GM03348 (cell line): ENCODE measurements at places on chromosomes 16 and 17.

DNA sequence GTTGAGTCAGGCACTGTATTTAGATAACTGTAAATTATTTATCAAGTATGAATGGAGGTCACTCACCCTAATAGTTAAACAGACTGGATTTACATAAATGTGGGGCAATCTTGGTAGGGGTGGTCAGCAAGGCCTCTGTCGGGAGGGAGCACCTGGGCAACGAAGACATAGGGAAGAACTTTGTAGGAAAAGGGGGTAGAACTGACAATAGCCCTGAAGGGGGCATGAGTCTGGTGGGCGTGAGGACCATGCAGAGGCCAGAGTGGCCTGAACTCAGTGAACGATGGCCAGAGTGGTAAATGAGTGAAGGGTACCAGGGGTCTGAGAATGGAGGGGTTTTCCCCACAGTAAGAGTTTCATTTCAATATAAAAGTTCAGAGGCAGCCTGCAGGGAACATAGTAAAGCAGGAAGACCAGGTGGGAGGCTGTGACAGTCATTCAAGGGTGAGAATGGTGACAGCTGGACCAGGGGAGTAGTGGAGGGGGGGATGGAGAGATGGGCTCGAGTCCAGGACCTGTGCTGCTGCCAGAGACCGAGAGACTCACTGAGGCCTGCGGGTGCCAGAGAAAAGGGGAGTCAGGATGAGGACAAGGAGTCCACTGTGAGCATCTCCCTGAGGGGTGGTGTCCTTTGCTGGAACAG, 2.9 kb downstream of the C17orf67 start:
- no peak for DNase-seq

GRCh38 chr16:61823326-61823725, 212.9 kb downstream of the CDH8 start:
- DNase-seq: no peak

- DNase-seq: no peak
Observed at GRCh38 chr17:8828517-8828875, 29.3 kb upstream of the MFSD6L start.

- no peak for DNase-seq
Observed at GRCh38 chr16:9479008-9479407, 387.6 kb downstream of the HAPSTR1 start.

DNA sequence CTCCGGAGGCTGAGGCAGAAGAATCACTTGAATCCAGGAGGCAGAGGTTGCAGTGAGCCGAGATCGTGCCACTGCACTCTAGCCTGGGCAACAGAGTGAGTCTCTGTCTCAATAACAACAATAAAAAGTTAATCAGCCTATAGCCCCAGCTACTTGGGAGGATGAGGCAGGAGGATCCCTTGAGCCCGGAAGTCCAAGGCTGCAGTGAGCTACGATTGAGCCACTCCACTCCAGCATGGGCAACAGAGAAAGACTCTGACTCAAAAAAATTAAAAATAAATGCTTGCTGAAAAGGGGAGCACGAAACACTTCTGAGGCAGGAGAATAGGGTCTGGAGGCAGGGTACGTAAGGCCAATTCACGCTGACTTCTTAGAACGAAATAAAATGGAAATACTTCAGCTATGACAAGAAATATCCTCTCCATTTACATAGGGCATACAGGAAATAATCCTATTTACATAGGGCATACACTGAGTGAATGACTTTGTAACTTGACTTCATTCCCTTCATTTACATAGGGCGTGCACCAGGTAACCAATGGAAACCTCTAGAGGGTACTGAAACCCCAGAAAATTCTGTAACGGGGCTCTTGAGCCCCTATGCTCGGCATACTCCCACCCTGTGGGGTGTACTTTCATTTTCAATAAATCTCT, 3.2 kb upstream of the PRPSAP1 start:
- no peak for DNase-seq

DNA sequence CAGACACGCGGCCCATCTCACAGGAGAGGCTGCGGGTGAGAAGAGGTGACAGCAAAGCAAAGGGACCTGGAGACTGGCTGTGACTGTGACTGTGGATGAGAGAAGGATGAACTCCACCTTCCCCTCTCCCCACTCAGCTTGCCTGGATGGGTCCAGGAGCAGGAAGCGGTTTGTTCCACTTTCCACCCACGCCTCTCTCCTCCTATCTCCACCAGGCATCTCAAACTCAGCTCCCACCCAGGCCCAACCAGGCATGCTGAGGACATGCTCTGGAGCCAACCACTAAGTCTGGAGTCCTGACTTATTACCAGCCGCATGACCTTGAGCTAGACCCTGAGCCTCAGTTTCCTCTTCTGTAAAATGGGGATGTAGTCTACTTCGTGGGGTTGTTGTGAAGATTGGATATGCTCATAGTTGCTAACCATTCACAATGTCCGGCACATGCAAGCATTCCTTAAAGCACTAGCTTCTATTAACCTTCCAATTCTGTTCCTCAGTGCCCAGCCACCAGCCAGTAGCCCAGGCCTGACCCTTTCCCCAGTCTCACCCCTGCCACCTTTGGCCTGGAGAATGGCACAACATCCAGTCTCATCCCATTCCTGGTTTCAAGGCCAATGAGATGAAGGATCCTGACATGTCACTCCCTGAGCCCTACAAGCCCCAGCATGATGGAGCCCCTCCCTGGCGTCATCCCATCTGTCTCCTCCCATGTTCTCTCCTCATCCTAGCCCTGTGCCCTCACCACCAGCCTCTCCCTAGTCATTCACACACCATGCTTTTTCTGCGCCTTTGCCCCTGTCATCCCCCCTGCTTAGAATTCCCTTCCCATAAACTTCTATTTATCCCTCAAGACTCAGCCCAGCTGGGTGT, 2.3 kb downstream of the GAS2L2 start:
- peak; percentile 39 for DNase-seq

DNA sequence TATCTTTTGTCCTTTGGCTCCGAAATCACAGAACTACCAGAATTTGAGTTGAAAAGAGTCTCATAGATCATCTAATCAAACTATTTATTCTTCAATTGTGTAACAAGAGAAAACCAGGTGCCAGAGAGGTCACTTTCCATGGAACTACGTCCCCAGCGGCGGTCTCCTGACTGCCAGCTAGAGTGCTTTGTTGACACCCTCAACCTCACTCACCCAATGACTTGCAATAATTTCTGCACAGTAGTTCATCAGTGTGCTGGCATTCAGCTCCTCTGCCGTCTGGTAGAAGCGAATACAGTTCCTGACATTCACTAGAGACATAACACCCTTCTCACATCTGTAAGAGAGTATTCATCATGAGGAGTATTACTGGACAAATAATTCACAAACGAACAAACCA, 54.2 kb downstream of the ANKFY1 start:
- no peak for DNase-seq

DNA sequence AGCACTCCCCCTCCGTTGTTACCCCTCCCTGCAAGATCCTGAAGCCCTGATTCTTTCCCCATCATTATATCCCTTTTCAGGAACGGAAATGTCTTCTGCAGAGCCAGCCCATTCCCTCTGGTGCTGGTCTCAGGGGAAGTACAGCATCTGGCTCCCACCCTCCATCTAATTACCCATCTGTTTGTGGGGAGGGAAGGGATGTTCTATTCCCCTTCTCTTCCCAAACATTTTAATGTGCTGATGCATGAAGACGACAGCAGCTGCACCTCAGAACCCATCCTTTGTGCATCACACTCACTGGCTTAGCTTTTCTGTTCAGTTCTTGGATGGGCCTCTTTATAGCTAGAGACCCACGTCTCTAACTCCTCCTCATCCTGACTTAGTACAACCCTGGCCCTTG, 367.2 kb downstream of the CDH13 start:
- DNase-seq: no peak

GRCh38 chr17:50439008-50439407, 13.0 kb downstream of the ACSF2 start:
- no peak for DNase-seq

GRCh38 chr17:81552244-81553017, at the start of gene FAAP100:
Gene FAAP100 (minus strand): TSS chr17:81552353. CDS start chr17:81552330, 23 bp downstream.
- peak; percentile 95 for DNase-seq

GRCh38 chr16:54454616-54455015, 168.0 kb upstream of the IRX3 start:
- no peak for DNase-seq

DNA sequence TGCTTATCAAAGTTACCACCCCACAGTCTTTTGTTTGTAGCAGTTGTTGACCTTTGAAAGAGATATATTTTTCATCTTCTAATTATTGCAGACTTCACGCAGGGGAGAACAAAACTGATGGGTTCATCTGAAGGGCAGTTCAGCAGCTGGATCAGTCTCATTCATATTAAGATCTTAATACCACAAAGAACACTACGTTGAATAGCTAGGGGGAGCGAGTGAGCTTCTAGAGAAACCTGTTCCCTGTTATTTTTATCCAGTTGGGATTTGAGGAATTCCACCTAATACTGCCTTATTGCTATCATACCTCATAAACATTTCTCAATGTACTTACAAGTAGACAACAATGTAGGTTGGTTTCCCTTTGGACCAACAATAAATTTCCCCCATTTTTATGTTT, 306.1 kb upstream of the KIF2B start:
- peak; percentile 4 for DNase-seq

DNA sequence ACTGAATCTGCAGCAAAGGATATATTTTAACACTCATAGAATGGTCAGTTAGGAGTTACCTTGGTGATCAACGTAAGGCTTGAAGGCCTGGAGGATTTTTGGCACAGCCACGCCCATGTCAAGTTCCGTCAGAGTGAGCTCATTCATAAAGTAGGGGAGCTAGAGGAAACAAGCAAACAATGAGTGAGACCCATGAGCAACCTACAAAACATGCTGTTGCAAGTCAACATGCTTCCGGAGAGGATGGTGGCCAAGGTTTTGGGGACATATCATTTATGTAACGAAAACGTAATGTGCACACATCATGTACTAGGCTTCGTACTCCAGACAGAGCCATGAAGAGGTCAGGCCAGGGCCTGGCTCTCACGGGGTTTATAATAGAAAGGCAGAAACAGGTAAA, 41.1 kb upstream of the ERN1 start:
- DNase-seq: no peak

DNA sequence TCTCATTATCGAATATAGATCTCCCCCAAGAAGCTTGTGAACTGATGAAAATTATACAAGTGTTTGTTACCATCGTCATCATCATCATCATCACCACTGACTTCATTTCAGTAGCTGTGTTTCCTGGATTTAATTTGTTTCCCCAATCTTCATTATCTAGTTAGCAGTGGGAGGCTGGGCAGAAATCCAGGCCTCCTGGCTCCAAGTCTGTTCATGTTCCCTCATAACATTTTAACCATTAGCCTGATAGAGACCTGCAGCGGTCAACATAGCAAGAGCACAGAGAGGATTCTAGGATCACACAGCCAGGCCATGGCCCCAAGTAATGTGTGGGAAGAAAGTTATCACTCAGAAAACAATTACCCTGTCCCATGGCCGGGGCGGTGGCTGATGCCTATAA, 526.2 kb upstream of the CDH11 start:
- no peak for DNase-seq

GRCh38 chr17:50359005-50359699, 13.2 kb downstream of the XYLT2 start:
- DNase-seq: no peak

DNA sequence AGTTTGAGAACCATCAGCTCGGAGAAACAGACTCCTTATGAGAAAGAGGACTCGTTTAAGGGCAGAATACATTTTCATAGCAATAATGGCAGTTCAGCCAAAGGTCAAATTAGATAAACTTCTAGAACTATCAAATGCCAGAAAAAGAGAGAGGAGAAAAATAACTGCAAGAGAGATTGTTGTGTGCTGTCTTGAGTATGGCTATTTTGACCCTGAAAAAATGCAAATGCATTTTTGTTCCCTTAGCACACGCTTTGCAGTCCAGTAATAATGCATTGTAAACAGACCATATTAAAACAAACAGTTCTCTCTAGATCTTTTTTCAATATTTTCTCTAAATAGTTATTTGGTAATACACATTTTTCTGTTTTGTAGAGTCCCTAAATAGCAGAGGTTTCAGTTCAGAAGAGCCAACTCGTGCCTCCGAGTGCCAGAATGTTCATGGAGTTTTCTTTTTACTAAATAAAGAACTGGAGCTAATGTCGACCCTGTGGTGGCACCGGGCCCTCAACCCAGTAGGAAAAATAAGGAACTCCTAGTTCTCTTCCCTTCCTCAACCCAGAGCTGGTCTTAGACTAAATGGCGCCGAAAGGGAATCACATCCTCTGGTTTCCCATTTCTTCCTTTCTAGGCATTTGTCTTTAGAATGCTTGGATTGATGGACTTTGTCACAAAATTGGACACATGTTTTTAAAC, 298.0 kb downstream of the MAP2K4 start:
- no peak for DNase-seq

DNA sequence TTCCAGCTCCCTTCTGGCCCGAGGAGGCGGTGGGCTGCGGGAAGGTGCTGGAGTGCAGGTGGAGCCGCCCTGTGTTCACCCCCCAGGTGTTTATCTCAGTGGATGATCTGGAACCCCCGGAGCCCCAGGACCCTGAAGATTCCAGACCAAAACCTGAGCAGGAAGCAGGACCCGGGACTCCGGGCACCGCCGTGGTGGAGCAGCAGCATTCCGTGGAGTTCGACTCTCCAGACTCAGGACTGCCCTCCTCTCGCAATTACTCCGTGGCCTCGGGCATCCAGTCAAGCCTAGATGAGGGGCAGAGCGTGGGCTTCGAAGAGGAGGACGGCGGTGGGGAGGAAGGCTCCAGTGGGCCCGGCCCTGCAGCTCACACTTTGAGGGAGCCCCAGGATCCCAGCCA, 25.5 kb downstream of the MNT start:
- DNase-seq: no peak

DNA sequence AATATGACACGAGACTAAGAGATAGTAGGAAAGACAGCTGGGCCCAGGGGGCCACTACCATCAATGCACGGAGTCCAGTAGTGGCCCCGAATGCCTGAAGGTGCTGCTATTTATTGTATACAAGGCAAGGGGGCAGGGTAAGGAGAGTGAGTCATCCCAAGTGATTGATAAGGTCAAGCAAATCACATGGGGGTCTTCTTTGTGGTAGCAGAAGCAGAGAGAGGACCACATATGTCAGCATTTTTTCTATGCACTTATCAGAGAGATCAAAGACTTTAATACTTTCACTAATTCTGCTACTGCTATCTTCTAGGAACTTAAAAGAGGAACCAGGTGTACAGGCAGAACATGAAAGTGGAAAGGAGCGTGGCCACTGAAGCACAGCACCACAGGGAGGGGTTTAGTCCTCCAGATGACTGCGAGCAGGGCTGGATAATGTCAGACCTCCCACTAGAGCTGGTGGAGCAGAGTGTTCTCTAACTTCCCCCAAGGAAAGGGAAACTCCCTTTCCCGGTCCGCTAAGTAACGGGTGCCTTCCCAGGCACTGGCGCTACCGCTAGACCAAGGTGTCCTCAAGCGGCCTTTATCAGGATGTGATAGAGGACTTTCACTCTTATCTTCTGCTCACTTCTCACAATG, 26.4 kb upstream of the ARL4D start:
- no peak for DNase-seq

DNA sequence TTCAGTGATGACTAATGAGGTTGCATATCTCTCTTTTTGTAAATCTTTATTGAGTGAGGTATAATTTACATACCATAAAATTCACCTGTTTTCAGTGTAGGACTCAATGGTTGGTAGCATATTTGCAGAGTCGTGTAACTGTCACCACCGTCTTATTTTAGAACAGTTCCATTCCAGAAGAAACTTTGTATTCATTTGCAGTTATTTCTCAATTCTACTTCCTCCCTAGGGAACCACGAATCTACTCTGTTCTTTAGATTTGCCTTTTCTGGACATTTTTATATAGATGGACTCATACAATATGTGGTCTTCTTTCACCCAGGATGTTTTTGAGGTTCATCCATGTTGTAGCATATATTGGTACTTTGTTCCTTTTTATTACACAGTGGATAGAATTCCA, 3.7 kb downstream of the FTO start:
- no peak for DNase-seq

GRCh38 chr17:39153599-39154051, 2.2 kb upstream of the PLXDC1 start:
- peak; percentile 85 for DNase-seq
